ENCODE measurements at places on chromosomes 1 and 21.

- no peak for DNase-seq
Observed at GRCh38 chr1:218219460-218219859, 65.6 kb upstream of the RRP15 start.

GRCh38 chr1:167554028-167554779, 642 bp upstream of the CREG1 start:
- DNase-seq = no peak

DNA sequence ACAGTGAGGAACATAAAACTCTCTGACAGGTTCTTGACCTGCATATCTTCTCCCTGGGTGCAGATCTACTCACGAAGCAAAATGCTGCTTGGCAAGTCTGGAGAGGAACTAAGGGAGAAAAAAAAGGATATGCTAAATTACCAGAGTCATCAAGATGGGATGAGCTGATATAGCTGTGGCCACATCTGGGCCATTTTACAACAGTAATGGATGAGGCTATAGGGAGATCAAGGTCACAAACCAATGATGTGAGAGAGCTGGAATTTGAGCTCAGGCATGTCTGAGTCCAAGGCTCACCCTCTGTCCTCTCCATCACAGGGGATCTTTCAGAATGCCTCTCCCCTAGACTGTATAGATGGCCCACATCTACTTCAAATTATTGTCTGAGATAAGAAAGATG, 26.2 kb downstream of the ZMYND12 start:
- DNase-seq = no peak

DNA sequence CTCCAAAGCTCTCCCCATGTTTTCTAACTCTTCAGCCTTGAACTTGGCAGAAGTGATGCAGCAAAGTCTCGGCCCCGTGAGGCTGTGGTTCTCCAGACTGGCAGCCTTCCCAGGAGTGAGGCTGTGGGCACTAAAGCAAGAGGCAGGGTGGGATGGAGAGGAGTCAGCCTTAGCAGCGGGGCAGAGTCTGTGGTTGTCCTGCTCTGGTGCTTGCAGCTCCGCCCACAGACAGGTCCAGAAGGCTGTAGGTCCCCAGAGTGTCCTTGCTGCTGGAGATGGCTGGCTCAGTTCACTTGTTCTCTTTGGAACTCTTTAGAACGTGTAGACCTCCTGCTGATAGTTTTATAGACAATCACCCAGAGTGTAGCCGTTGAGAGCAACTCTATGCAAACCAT, 142.6 kb downstream of the AJAP1 start:
- DNase-seq = no peak

DNA sequence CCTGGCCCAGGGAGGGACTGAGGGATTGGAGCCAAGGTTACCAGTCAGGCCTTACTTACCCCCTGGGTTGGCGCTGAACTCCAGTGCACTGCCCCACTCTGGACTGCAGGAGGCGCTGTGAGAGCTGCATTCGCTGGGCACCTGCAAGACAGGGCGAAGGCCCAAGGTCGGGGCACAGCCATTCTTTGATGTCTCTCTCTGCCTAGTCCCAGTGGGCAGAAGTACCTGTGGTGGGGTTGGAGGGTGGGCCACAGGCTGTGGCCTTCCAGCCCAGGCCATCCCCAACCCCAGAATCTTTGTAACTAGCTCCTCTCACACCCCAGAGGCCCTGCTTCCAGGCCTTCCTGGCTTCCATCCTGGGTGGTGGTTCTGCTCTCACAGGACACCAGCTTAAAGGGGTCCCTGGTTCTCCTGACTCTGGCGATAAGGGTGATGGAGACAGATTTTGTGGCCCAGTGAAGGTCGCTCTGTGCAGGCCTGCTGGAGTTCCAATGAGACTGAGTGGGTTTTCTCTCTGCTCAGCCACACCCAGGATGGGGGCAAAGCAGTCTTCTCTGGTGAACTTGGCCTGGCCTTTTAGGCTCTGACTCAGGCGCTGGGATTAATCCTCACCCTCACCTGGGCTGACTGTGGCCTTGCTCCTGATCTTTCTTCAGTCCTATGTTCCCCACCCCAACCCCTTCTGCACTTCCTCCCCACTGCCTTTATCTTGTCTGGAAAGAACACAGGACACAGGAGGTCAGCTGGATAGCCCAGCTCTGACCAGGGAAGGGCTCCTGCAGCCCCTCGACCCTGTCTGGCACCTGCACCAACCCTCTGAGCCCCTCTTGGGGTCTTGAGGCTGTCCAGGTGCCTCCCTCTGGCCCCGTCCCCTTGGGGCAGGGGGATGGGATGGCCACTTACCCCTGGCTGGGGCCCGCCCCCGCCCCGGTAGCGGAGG, 954 bp downstream of the MYOG start:
- DNase-seq = peak; percentile 78

DNA sequence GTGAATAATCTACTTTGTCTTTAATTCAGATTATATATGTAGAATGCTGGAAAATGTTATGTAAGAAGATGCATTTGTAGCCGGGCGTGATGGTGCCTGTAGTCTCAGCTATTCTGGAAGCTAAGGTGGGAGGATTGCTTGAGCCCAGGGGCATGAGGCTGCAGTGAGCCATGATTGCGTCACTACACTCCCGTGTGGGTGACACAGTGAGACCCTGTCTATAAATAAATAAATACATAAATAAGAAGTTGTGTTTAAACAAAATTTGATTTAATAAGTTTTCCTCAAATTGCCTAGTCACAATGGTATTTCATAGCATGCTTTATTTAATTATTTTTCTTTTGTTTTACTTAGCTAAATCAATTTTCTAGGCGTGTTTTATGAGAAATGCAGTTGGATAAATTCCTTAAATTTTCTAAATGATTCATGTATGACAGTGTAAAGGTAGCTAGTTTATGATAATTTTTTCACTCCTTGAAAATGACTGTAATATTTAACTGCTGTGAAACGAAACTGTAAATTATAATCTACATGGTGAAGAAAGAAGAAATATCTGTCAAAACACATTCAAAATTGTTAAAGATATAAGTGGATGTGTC, 232.6 kb downstream of the SRGAP2C start:
- DNase-seq = no peak

GRCh38 chr21:15839601-15840000, 109.8 kb downstream of the USP25 start:
- DNase-seq = no peak

DNA sequence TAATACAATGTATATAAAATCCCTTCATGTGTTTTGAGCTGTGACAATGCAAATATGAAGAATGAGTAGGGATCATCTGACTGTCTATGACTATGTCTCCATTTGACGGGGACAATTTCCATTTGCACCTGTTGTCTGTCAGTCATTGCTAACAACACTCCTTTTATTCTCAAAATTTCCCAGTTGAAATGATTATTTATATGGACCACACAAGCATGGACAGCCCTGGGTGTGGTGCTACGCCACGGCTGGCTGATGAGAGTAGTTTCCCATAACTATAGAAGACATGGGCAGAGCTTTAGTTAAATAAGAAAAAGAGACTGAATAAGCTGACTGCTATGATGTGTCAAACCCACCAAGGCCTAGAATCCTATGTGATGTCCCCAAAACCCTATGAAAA, 135.8 kb downstream of the MAP3K21 start:
- no peak for DNase-seq

DNA sequence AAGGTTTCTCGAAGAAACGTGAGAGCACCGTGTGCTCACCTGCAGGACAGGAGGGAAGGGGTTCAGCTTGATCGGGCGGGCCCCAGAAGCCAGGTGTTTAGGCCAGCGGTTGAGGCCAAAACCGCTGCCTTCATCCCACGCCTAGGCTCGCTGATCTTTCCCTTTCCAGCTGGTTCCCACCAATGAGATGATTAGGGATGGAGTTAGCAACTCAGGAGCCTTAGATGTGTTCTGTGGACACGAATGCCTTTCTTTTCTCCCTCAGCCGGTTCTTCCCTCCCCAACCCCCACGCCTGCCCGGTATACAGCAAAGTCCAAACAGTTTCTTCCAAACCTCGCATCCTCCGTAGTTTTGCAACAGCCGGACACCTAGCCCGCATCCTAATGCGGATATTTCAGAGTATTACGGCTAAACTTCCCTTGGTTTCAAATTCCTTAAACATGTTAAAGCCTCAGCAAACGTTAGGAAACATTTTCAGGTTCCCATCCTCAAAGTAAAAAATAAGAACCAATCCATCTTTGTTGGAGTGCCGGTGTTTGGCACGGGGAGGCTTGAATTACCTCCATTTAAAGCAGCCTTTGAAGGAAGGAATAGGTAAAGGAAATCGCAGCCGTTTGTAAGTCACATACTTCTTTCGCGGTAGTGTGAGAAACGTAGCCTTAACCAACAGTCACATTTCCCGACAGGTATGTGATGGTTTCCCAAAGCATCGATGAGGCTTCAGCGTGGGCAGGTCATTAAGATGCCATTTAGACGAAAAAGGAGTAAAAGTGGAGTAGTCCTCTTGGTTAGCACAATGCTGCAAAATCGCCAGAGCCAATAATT, 1.1 kb downstream of the LRRC8C start:
- peak; percentile 30 for DNase-seq

DNA sequence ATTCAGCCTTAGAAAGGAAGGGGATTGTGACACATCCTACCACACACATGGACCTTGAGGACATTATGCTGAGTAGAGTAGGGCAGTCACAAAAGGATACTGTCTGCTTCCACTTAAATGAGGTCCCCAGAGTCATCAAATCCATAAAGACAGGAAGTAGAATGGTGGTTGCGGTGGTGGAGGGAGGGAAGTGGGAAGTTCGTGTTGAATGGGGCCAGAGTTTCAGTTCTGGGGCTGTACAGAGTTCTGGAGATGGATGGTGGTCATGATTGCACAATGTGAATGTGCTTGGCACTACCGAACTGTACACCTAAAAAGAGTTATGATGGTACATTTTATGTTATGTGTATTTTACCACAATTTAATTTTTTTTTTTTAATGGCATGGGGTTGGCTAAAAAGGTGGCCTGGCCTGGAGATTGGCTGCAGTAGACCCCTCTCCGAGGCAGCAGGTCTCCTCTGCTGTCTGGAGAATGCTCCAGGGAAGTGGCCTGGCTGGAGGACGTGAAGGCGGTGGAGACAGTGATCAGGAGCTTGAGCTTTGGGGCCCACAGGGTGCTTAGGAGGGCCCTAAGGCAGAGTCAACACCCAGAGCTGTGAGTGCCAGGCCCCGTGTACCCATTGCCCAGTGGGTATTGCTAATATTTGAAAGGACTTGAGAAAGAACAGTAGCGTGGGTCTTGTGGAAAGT, 30.4 kb downstream of the IFNGR2 start:
- no peak for DNase-seq

GRCh38 chr1:19925342-19926070, 2.1 kb upstream of the PLA2G2E start:
- no peak for DNase-seq

- no peak for DNase-seq
Observed at GRCh38 chr1:92756537-92756936, 28.4 kb downstream of the EVI5 start.

GRCh38 chr1:11906870-11907269, 19.4 kb downstream of the KIAA2013 start:
- peak; percentile 56 for DNase-seq

GRCh38 chr1:156836041-156836654, 19.5 kb upstream of the SH2D2A start:
- no peak for DNase-seq

DNA sequence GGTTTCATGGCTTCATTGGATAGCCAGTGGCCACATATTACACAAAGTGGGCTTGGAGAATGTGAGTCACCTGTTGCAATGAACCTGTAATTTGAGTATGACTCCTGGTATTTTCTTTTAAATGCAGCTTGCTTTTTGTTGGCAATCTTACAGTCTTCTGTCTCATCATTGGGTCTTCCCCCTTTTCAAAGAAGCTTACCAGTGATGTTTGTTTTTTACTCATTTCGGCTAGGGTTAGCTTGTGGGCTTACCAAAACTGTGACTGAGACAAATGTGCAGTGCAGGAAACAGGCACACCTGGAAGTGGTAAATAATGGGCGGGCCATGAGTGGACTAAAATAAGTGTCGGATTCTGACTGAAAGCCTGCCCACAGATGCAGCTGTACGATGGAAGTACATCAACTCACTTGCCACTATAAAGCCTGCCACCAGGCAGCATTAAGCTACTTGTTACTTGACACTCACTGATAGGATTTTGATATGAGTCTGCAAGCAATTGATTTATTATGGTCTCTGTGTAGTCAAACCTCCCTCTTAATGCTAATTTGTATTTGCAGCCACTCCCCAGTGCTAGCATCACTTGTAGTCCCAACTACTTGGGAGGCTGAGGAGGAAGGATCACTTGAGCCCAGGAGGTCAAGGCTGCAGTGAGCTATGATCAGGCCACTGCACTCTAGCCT, 4.2 kb downstream of the HHAT start:
- no peak for DNase-seq

DNA sequence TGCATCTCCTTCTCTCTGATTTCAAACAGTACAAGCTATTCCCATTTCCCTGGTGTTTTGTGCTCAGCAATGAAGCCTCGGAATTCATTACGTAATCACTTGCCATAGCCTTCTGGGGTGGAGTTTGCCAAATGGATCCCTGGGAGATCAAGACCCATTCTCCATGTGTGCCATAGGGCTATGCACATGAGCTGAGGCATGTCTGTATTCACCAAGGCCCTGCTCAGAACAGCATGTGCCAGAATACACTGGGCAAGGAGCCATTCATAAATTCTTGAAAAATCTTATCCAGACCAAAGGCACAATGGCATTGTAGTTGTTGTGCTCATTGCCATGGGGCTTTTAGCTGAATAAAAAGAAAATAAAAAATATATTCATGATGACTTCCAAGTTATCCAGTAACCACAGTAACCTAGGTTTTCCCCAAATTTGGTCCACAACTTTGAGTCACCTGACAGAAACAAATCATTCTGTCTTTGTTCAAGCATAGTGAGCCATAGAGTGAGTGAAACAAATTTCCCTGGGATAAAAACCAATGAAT, 53.0 kb downstream of the CRB1 start:
- no peak for DNase-seq

- no peak for DNase-seq
Observed at GRCh38 chr1:40588586-40588985, 57.1 kb downstream of the ZNF684 start.

- no peak for DNase-seq
Observed at GRCh38 chr1:159752135-159752580, 28.6 kb upstream of the DUSP23 start.

DNA sequence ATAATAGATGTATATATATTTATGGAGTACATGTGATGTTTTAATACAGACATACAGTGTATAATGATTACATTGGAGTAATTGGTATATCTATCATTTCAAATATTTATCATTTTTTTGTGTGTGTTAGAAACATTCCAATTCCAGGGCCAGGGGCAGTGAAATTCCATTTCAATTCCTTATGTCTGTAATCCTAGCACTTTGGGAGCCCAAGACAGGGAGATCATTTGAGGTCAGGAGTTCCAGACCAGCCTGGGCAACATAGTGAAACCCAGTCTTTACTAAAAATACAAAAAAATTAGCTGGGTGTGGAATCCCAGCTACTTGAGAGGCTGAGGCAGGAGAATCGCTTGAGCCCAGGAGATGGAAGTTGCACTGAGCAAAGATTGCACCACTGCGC, 30.4 kb upstream of the PDC start:
- DNase-seq = no peak

DNA sequence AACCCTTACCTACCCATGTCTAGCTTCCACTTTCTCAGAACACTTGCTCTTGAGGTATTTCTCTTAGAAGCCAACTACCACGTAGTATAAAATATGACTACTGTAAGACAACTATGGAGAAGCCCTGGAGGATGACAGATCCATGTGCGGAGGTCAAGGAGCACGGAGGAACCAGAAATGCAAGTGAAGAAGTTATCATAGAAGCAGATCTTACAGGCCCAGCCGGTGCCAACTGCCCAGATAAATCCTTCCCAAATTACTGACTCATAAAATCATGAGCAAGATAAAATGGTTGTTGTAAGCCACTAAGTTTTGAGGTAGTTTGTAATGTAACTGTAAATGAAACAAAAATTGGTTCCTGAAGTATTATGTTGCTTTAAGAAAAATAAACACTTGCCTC, 12.6 kb downstream of the GTF2B start:
- DNase-seq = no peak

Measured in H9 (cell line).